Activated CD8-positive, alpha-beta memory T cell treated with anti-CD3 and anti-CD28 coated beads, Interleukin-2, amount 10 ng/mL, durations not matched to agents 7 days and 5 days (primary cell): ENCODE measurements at places on chromosomes 11 and 22. TPM values are rescaled to one million over a fixed set of nuclear protein-coding genes. Genes with fewer than 3 reads are reported as not detected.

- no peak for DNase-seq
Observed at GRCh38 chr11:35491231-35491871, 34.1 kb downstream of the PAMR1 start.

DNA sequence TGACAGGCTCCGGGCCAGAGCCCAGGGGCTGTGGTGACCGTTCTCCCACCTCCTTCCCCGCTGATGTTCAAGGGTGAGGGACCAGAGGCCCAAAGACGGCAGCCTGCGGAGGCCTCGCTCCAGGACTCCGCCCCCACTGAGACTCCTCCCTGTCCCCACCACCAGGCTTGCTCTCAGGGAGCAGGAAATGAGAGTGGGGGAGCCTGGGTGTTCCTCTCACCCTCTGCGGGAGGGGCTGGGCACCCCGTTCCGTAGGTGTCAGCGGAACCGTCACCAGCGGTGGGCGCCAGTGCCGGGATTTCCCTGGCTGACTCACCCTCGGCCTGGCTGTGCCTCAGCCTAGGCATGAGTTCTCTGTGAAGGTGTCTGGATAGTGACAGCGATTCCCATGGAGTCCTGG lies 15.7 kb downstream of the DAGLA start:
- peak; percentile 93 for DNase-seq

DNA sequence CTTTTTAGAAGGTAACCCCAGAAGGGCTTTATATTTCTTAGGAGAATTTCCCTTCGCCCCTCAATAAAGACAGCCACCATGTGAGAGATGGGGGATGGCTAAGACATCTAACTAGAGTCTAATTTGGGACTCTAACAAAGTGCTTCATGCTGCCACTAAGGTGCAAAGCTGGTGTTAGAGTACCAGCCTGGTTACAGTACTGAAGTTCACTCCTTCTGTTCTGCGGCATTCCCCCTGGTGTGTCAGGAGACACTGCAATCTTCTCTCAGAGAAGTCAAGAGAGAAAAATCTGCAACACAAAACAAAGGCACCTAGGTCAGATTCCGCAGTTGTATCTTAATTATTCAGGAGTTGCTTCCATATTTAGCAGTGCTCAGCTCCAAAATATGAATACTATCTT lies 603.0 kb upstream of the CADM1 start:
- DNase-seq, result no peak

- DNase-seq, result peak; percentile 69
Observed at GRCh38 chr11:70650075-70650909, 252.0 kb downstream of the CTTN start.

The PRRG4 gene
- total RNA-seq, result 1.9 TPM

DNA sequence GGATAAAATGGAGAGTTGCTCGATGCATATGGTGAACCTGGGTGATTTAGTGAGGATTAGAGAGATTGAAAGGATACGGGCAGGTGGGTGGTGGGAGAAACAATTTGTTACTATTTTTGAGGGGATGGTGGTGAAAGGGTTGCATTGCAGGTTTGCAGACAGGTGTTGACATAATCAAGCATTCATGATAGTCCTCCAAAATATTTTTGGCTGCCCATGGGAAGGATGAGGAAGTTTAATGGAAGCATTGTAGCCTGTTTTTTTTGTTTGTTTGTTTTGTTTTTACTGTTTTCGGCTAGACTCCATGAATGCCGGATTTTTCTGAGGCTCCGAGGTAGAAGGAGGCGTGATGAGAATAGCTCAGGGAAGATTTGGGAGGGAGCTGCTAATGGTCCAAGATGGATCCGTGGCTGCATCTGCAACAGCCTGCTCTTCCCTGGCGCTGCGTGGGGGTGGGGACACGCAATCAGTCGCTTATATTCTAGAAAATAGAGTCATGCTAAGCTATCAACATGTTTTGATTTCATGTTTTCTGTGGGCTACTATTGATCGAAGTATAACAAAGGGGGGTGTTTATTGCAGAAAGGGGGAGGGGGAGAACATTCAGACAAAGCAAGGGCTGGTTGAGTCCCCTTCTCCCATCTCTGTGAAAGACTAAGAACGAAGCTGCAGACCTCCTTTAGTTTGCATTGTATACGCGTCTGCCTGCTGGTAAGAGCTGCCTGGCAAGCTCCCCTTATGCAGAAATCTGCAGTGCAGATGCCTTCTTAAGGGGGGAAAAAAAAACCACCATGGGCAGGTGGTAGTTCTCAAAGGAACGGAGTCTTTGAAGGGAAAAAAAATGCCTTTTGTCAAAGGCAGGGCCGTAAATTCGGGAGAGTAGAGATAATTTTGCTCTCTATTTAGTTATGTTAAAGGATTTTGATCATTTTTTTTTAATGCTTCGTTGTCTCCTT lies 1.0 kb downstream of the RTN3 start:
- no peak for DNase-seq

- DNase-seq, result no peak
Observed at GRCh38 chr11:111762526-111762925, 3.7 kb downstream of the PPP2R1B start.

- DNase-seq, result no peak
Observed at GRCh38 chr11:128582496-128583366, 4.6 kb downstream of the ETS1 start.

DNA sequence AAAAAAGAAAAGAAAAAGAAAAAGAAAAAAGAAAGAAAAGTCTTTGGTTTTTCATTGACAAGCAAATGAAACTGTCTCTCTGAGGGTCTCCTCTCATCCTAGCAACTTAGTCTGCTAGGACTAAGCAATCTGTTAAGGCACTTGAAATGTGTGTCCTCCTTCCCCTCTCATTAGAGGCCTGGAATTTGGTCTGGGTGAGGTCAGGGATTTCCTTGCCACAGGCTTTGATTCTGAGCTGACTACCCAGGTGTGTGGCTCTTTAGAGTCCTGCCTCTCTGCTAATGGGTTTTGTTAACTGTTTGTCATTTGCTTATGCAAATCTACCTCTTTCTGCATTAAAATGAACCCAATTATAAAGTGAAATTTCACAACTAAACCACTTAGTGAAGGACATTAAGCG lies 18.3 kb upstream of the PKNOX2 start:
- no peak for DNase-seq

DNA sequence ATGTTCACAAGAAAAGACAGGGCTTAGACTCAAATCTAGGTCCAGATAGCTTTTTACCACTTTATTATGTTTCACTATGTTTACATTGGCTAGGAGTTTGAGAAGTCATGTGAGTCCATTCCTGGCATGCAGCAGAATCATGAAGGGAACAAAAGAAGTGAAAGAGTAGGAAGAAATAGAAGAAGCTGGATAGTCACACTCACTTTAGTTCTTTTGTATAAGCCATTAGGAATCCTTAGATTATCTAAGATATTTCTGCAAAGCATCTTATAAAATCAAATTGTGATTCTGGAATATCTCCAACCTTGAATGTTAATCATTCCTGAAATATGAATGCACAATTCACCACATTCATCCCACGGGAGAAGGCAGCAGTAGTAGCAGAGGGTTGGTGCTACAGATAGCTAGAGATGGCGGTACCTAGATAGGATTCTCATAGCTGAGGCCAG lies 31.9 kb downstream of the MAML2 start:
- no peak for DNase-seq

GRCh38 chr22:38966380-38966702 lies 8.9 kb downstream of the APOBEC3A start:
- DNase-seq, result no peak
